ENCODE measurements at places on chromosomes 11 and 22. TPM values are rescaled to one million over a fixed set of nuclear protein-coding genes. Genes with fewer than 3 reads are reported as not detected.

Gene NAALAD2
- total RNA-seq, result 6.4 TPM

Gene TSPAN4
- total RNA-seq, result 10.8 TPM

Gene OR51B2
- total RNA-seq, result 0.49 TPM

Gene PLEKHA7
- 5.7 TPM for total RNA-seq

Gene FIBIN
- total RNA-seq, result 4.4 TPM

Gene ANO5
- 14.8 TPM for total RNA-seq

Gene FGF19
- total RNA-seq, result not detected

Gene SLC22A8
- total RNA-seq, result 2.2 TPM

Gene TMEM126A
- 22.9 TPM for total RNA-seq

Gene MRGPRX4
- total RNA-seq, result not detected

Gene RASSF10
- 2.7 TPM for total RNA-seq

Gene MN1
- 64.2 TPM for total RNA-seq

Gene HDHD5
- 24.1 TPM for total RNA-seq

Gene OR2AT4
- total RNA-seq, result not detected

Gene TMEM121B
- total RNA-seq, result 15.5 TPM

Data from temporal lobe (tissue), 4 donors.